Urinary bladder (tissue), 4 donors: ENCODE measurements at places on chromosomes 2 and 18.

- no peak for DNase-seq
Measured at GRCh38 chr2:39874236-39874635, 95.2 kb upstream of the THUMPD2 start.

- no peak for DNase-seq
Measured at GRCh38 chr2:16325976-16326510, 339.6 kb downstream of the CYRIA start.

DNA sequence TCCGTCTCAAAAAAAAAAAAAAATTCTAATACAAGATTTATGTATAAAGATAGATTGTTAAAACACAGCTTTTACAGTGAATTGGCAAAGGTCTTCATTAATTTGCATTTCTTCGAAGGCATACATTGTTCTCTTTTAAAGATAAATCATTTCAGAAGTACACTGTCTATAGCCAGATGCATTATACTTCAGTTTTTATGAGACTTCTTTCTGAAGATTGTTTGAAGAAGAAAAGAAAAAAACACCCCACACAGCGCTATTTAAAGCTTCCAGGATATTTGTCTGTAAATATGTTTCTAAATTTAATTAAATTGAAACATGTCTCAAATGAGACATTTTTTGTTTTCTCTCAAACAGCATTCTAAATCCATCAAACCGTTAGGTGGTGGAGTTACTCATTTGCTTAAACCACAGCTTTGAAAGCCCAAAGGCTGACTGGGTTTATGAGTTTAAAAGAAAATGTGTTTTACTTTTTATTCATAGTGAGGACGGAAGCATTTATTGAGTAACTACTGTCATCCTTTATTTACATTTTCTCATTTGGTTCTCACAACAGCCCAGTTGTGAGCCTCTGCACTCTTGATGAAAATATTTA is 42.4 kb upstream of the C1GALT1C1L start:
- no peak for DNase-seq

- no peak for DNase-seq
Measured at GRCh38 chr2:167814881-167815718, 432.3 kb downstream of the STK39 start.

DNA sequence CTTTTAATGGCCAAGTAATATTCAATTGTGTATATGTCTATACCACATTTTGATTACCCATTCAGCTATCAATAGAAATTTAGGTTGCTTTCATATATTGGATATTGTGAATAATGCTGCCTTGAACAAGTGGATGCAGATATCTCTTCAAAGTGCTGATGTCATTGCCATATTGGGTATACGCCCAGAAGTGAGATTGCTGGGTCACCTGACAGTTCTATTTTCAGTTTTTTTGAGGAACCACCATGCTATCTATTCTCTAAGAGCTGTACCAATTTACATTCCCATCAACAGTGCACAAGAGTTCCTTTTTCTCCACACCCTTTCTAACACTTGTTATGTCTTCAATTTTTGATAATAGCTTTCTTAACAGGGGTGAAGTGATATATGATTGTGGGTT is 306.9 kb downstream of the ZNF516 start:
- no peak for DNase-seq
